ENCODE measurements at places on chromosomes 6 and 20.

- no peak for DNase-seq
Measured at GRCh38 chr6:31202259-31203166, 32.0 kb upstream of the POU5F1 start.

DNA sequence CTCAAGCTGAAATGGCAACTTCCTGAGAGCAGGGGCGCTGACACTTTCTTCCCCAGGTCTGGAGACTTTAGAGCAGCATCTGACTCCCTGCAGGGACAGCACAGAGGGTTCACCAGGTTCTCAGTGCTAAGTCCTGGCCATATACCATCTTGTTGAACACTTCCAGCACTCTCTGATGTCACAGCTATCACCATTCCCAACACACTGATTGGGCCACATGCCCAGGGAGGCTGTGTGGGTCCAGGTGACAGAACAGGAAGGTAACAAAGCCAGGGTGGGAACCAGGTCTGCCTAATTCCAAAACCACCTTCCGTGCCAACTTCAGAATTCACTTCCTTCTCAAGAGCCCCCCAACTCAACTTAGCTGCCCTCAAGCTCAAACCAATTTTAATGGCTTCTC lies 4.3 kb downstream of the APCDD1L start:
- DNase-seq: no peak

DNA sequence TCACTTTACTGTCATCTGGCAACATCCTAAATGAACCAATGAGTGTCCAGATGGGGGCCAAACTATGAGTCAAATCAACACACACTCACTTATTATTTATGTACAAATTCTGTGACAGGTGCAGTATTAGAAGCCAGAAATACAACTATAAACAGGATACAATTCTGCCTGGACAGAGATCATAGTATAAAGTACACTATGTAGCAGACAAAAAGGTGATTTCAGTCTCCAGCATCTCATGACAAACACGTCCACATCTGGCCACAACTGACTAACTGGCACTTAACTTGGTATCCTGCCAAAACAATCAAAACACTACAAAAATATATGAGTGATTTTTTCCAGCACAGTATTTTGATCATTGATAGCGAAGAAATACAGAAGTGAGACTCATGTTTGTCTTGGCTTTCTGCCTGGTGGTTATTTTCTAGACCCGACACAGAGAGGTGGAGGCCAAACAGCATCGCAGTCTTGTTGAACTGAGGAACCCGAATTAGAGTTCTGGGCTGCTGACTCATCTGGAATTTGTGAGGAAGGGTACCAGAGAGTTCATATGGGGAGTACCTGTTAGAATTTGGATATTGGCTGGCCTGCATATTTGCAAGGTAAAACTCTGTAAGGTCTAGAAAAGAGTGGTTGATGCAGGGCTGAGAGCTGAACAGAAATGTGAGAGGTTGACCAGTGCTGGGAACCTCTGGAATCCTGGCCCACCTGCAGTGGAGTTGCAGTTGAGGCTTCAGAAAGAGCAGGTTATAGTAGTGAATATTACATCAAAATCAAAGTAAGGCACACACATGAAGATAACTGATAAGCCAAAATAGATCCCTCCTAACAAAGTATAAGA lies 475.2 kb downstream of the PTPRT start:
- no peak for DNase-seq

DNA sequence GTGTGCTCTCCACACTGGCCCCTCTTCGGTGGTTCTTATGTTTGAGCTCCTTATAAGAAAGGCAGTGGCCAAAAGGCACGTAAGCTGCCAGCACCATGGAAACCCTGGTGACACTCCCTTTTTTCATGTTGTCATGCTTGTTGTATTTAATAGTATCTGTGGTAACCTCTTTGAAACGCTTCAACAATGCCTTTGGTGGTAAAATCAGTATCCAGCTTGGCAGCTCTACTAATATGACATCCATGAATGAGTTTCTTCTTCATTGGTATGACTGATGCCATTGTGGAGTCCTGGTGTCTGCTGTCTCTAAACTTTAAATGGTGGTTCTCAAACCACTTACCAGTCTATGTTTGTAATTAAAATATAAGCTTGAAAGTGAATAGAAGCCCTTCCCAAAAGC lies 10.7 kb upstream of the MYLK2 start:
- no peak for DNase-seq

DNA sequence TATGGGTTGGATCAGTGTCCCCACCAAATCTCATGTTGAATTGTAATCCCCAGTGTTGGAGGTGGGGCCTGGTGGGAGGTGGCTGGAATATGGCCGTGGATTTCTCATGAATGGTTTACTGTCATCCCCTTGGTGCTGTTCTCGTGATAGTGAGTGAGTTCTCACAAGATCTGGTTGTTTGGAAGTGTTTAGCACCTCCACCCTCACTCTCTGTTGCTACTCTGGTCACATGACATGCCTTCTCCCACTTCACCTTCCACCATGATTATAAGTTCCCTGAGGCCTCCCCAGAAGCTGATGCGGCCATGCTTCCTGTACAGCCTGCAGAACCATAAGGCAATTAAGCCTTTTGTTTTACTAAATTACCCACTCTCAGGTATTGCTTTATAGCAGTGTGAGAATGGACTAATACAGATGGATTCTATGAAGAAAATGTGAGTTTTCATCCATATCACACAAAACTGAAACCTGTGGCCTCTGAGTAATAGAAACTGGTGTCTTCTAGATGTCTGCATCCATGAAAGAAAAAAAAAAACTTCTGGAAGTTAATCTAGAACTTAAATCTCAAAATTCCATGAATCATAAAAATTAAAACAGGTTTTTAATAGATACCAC lies 39.3 kb downstream of the MBOAT1 start:
- DNase-seq: no peak

GRCh38 chr6:150145830-150146229 lies 3.0 kb downstream of the PPP1R14C start:
- DNase-seq: no peak

DNA sequence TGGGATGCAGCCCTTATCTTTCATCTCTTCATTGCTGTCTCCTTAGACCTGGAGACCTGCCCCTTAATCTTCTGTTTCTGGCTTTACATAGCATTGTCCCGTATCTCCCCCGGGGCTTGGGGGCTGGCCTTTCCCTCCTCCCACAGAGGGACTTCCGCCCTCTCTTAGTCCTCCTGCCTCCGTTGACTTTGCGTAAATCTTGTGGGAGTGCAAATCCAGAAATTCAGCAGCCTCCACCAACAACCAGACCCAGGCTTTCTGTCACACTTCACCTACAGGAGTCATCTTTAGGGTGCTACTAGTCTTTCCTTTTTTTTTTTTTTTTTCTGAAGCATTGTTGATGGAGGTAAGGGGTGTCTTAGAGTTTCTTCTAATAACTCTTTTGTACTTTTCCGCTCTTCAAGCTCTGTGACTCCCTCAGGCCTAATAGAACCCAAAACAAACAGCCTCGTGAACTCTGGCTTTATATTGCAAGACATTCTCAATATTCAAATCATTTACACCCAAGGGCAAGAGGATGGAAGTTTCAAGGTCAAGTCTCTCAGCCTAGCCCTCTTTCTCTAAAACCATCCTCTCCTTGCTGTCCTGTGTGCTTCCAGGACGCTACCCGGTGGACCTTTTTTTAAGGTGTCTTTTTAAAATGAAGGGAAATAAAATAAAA lies 66.2 kb downstream of the RREB1 start:
- DNase-seq: no peak

DNA sequence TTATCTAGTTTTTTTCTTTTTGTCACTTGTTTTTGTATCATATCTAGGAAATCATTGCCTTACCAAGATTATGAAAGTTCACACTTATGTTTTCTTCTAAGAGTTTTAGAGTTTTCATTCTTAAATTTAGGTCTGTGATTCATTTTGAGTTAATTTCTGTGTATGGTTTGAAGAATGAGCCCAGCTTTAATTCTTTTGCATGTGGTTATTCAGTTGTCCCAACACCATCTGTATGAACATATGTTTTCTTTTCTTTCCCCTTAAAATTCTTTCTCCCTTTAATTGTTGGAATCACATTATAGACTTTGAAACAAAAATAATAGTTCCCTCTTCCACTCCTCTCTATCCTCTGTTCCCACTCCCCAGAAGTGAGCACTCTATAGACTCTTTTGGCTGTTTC lies 85.4 kb downstream of the SLX4IP start:
- no peak for DNase-seq

- no peak for DNase-seq
Measured at GRCh38 chr6:31723245-31723979, at the start of gene MPIG6B. Gene MPIG6B (plus strand): TSS chr6:31723373. CDS start chr6:31723384, 11 bp downstream.

- no peak for DNase-seq
Measured at GRCh38 chr6:138979365-138979764, 8.7 kb downstream of the REPS1 start.

- no peak for DNase-seq
Measured at GRCh38 chr6:7992002-7992815, 72.0 kb downstream of the BLOC1S5 start.

Measured in esophagus squamous epithelium (tissue), 5 donors.